T-cell (primary cell): ENCODE measurements at places on chromosomes 1 and 21.

GRCh38 chr1:171075041-171075440 lies 15.7 kb upstream of the FMO3 start:
- no peaks in the 10 kb centered on the region for H3K4me1 ChIP-seq
- no peak for DNase-seq
- no peaks in the 10 kb centered on the region for H3K27me3 ChIP-seq
- H3K27ac ChIP-seq, result no peak overlapping the region

GRCh38 chr1:56249234-56249633 lies 330.1 kb downstream of the PLPP3 start:
- DNase-seq, result no peak
- no peaks in the 10 kb centered on the region for H3K36me3 ChIP-seq
- H3K27me3 ChIP-seq, result no peaks in the 10 kb centered on the region
- no peaks in the 10 kb centered on the region for H3K4me1 ChIP-seq

- H3K4me1 ChIP-seq, result peaks cover 6% of the 10 kb centered on the region
- no peaks in the 10 kb centered on the region for H3K27me3 ChIP-seq
- no peak for DNase-seq
- H3K27ac ChIP-seq, result no peak overlapping the region
- no peak overlapping the region for H3K4me3 ChIP-seq
- H3K36me3 ChIP-seq, result no peaks in the 10 kb centered on the region
Observed at GRCh38 chr21:35107520-35107919, 58.4 kb upstream of the RUNX1 start.

GRCh38 chr1:200666309-200666708 lies 3.4 kb downstream of the DDX59 start:
- no peaks in the 10 kb centered on the region for H3K36me3 ChIP-seq
- DNase-seq, result no peak
- peaks cover 12% of the 10 kb centered on the region for H3K4me1 ChIP-seq
- H3K27ac ChIP-seq, result no peak overlapping the region

GRCh38 chr1:186813420-186813819 lies 15.3 kb upstream of the PLA2G4A start:
- no peaks in the 10 kb centered on the region for H3K4me1 ChIP-seq
- no peak overlapping the region for H3K27ac ChIP-seq
- H3K4me3 ChIP-seq, result no peak overlapping the region
- no peaks in the 10 kb centered on the region for H3K27me3 ChIP-seq
